ENCODE measurements at places on chromosomes 6 and 20.

- DNase-seq, result no peak
Measured at GRCh38 chr6:116381000-116381399, 10.3 kb downstream of the DSE start.

DNA sequence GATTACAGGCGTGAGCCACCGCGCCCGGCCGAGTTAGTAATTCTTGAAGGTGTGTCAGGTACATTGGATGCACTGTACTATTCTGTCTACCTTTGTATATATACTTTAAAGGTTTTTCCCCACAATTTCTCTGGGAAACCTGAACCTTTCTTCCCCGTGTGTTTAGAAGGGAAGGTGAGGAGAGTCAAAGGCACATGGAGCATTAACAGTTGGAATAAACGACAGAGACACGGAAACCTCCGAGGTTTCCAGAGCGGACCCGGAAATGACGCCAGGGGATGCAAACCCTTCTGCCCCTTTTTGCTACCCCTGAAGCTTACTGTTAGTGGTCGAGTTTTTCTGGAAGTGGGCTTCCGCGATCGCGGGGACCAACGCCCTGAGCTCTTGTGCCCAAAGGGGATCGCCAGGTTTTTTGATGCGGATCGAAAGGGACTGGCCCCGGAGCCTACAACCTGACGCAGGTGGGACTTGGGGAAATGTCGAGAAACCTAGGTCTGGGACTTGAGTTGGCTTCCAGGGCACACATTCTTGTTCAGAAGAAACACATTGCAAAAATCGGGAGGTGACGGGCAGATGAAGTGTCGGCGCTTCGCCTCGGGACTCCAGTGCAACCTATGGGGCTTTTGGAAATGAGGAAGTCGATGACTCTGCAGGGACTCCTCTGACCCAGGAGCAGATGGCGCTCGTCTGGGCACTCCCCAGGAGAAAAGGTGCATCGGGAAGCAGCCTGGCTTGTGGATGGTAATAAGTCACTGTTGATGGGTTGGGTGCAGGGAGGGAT lies 218.2 kb downstream of the OR2B2 start:
- peak; percentile 40 for DNase-seq

GRCh38 chr20:8803065-8803464 lies 265.8 kb upstream of the PLCB4 start:
- DNase-seq, result no peak

DNA sequence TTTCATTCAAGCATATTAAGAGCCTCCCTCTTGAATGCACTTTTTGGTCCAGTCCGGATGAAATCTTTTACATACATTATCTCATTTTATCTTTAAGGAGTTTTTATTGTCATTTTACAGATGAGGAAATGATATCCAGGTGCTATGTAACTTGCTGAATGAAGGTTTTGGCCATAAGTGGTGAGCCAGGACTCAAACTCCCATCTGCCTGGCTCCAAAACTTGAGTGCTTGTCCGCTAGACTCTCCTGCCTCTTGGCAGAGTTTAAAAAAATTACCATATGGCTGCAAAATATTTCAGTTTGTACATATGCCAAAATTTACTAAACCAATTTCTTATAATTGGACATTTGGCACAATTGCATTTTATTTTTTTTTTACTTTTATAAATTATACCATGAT lies 12.2 kb downstream of the PDRG1 start:
- no peak for DNase-seq

GRCh38 chr20:62025832-62026563 lies 39.7 kb downstream of the TAF4 start:
- DNase-seq, result no peak

- no peak for DNase-seq
Measured at GRCh38 chr6:51857134-51857533, 230.3 kb downstream of the PKHD1 start.

GRCh38 chr6:121678245-121678644 lies 242.8 kb downstream of the GJA1 start:
- no peak for DNase-seq

DNA sequence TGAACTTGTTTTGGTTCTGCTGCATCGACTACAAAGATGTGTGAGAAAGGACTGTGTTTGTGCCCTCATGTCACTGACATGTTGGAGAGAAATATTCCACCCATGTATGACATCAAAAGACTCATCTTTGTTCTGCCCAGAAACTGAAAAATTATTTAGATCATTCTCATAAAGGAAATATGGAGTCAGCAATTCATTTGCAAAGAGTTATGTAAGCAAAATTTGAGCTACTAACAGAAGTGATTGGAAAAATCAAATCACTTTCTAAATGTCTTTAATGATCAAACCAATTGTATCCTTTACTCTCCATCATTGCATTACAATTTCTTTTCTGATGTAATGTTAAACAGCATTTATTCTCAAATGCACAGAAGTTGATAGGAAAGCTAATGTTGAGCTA lies 19.3 kb downstream of the ADAT2 start:
- DNase-seq, result no peak

DNA sequence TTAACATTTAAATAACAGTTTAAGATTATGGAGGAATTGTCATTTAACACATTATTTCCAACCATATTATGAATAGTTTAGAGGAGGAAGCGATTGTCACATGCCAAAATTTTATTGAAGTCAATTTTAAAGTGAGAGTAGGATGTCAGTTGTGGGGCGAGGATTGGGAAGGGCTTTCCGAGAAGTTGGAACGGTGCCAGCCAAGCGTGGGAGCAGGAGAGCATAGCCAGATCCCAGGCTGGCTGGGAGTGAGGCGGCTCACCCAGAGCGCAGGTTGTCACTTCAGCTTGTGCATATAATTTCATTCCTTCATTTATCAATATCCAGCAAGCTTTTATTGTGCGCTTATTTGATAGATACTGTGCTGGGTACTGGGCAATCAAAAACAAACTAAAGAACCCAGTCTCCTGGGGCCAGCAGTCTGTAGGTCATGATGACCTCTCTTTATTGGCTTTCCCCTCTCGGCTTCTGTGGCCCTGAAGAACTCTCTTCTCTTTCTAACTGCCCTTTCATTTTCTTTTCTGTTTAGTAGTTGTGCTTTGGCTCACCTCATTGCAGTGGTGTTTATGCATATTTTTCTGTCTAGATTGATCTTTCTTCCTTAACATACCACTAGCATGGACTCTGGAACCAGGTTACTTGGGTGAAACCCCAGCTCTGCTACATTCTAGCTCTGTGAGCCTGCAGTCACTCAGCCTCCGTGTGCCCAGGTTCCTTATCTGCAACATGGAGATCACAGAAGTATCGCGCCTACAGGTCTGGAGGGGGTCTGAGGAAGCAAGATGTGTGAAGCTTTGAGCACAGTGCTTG lies 6.4 kb downstream of the CEP43 start:
- no peak for DNase-seq

DNA sequence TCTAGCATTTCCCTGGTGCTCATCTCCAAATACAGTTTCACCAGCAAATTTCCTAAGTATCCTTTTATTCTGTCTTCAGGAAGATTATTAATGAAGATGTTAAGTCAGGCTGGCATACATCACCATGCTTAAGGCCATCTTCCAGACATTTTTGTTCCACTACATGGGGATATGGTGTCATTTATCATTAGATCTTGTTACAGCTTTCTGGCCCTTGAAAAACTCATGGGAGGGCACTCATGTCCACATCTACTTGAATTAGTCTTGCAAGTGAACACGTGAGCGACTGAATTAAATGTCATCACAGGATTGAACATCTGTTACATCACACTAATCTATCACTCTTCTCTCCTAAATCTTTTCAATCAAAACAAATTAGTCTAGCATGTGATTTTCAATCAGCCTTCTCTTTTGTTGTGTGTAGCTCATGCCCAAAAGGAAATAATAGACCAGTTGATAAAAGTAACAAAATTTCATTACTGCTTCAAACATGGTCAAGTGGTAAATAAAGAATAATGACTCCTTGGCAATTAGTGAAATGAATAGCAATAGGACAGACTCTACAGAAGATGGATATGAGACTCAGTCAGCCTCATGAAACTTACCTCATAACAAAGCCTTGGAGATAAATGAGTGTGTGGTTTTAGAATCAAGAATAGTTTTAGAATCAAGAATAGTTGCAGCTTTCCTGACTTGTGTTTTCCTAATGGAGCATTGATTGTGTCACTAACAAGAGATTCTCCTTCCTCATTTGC lies 80.5 kb downstream of the MTFR2 start:
- DNase-seq, result no peak

- peak; percentile 59 for DNase-seq
Measured at GRCh38 chr6:45423111-45423823, 45.5 kb upstream of the SUPT3H start.

DNA sequence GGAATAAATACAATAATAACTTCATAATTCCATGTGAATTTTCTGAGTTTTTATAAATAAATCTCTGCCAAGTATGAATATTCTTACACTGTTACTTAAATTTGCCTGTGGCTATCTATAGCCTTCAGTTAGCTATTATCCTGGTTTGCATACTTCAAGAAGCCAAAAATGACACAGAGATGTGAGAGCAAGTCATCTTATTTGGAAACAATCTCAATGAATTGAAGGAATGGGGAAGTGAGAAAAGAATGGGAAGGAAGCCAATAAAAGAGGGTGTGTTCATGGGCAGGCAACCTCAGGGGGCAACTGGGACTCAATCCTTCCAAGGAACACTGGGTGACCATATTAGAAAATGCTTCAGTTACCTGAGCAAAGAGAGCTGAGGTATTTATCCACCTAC lies 9.9 kb downstream of the HAO1 start:
- DNase-seq, result no peak

GRCh38 chr6:157019115-157019641 lies 242.0 kb downstream of the ARID1B start:
- no peak for DNase-seq

DNA sequence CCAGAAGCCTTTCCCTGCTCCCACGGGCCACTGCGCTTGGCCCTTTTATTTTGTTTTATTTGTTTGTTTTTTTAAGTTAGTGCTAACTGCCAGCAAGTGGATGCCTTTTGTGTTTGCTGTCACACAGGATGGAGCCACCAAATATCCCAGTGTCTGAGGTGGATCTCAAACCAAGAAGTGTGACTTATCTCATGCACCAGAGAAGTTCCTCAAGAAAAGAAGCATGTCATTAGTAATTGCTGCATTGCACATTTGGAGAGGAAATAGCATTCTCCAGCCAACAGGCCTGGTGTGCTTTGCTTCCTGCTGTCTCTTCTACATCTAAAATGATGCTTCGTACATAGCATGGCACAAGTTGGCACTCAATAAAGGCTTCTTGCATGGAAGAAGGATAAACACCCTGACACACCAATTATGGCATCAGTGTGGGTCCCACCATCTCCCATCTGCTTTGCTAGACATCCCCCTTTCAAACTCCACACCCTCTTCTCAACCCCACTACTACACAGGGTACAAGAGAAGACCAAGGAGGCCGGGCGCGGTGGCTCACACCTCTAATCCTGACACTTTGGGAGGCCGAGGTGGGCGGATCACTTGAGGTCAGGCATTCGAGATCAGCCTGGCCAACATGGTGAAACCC lies 1.9 kb upstream of the ATP9A start:
- DNase-seq, result no peak

DNA sequence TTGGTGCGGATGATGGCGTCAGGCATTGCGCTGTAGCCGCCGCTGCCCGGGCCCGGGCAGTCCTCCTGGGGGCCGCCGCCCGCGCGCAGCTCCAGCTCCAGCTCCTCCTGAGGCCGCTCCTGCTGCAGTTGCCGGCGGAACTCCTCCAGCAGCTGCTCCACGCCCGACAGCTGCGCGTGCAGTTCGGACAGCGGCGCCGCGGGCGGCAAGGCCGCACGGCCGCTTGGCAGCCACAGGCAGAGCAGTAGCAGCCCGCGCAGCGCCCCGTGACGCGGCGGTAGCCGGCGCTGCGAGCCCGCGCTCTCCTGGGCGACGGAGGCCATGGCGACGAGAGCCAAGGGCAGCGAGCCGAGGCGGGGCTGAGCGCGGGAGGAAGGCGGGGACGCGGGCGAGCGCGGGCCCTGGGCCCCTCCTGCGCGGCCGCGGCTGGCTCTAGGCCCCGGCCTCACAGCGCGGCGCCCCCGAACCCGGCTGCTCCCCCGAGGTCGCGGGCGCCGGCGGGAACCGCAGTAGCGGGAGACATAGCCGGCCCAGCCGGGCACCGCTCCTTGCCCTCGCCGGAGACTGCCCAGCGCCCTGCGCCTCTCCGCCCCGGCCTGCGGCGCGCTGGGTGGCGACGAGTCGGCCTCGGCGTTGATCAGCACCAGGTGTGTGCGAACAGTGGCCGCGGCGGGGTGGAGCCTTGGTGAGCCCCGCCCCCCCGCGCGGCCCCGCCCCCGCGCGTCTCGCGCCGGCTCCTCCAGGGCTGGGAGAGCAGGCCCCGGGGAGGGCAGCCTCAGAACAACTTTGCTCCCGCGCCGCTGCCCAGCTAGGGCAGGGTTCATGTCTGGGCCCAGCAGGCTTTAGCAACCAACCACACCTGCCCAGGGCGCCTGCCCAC lies at the start of gene LRP11:
Gene LRP11, minus strand, starts transcription at position 662 of the 880 bp plus-strand sequence. Its CDS starts 339 bp downstream, at position 323.
- DNase-seq, result peak; percentile 51

GRCh38 chr6:98971303-98971702 lies 23.6 kb upstream of the FBXL4 start:
- no peak for DNase-seq

- DNase-seq, result no peak
Measured at GRCh38 chr20:62668441-62669027, 26.2 kb downstream of the SLCO4A1 start.

GRCh38 chr20:25521382-25521781 lies 63.9 kb downstream of the NINL start:
- DNase-seq, result no peak

DNA sequence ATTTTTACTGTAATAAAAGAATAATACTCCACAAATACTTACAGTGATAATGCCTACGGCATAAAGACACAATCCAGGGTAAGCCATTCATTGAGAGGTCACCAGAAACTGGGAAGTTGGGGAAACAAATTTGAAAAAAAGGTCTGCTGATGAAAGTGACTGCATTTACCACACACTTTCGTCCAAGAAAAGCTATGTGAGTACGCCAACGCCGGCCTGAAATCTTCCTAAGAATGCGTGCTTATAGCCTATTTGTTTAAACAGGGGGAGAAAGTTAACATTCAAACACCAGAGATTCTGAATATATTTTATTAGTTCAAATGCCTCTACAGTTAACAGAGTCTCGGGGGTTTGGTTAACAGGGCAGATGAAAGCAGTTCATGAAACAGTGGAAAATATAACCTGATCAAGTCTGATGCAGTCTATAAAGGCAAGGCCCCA lies 657 bp upstream of the LTV1 start:
- no peak for DNase-seq
